ENCODE measurements at places on chromosomes 16 and 17.

GRCh38 chr16:69243479-69243878 is 56.5 kb downstream of the SNTB2 start:
- no peak for DNase-seq

DNA sequence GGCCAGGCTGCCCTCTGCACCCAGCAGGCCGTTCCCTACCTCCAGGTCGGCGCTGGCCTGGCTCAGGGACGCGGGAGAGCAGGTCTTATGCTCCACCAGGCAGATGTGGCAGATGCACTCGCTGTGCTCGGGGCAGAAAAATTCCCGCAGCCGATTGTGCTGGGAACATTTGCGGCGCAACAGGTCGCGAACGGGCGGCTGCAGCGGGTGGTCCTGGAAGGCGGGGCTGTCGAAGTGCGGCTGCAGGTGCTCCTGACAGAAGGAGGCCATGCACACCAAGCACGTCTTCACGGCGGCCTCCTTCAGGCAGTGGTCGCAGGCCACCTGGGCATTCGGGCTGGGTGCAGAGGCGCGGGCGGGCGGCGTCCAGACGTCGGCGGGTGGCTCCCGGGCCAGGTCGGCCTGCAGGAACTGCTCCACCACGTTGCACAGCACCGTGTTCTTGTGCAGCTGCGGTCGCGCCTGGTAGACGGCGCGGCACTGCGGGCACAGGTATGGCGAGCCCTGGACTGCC is 439 bp downstream of the TRIM25 start:
- no peak for DNase-seq

DNA sequence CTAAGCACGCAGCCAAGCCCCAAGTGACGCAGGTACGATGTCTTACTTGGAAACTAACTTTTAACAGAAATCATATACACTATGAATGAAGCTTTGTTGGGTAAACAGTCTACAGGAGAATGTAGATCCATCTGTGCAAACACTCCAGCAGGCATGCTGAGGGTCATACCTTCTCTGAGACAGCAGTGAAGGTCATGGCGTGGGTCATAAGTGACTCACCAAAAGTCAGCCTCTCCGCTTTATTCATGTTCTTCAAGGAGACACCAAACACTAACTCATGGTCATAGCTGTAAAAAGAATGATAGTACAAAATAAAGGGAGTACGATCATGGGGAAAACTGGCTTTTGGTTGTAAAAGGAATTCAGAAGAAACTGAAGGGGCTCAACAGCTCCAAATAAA is 20.6 kb downstream of the BLMH start:
- no peak for DNase-seq

DNA sequence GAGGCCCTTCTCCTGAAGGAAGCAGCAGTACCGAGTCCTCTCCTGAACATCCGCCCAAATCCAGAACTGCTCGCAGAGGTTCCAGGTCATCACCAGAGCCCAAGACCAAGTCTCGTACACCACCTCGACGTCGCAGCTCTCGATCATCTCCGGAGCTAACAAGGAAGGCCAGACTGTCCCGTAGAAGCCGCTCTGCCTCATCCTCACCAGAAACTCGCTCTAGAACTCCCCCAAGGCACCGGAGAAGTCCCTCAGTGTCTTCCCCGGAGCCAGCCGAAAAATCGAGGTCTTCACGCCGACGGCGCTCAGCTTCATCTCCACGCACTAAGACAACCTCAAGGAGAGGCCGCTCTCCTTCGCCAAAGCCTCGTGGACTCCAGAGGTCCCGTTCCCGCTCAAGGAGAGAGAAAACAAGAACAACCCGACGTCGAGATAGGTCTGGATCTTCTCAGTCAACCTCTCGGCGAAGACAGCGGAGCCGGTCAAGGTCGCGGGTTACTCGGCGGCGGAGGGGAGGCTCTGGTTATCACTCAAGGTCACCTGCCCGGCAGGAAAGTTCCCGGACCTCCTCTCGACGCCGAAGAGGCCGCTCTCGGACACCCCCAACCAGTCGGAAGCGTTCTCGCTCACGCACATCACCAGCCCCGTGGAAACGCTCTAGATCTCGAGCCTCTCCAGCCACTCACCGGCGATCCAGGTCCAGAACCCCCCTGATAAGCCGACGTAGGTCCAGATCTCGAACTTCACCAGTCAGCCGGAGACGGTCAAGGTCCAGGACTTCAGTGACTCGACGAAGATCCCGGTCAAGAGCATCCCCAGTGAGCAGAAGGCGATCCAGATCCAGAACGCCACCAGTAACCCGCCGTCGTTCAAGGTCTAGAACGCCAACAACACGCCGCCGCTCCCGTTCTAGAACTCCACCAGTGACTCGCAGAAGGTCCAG is 11.3 kb downstream of the ELOB start:
- no peak for DNase-seq

- DNase-seq = no peak
Measured at GRCh38 chr17:33895491-33895890, 359.6 kb upstream of the CCL2 start.

All from HuH-7.5 (cell line).